ENCODE measurements at places on chromosomes 6 and 20.

DNA sequence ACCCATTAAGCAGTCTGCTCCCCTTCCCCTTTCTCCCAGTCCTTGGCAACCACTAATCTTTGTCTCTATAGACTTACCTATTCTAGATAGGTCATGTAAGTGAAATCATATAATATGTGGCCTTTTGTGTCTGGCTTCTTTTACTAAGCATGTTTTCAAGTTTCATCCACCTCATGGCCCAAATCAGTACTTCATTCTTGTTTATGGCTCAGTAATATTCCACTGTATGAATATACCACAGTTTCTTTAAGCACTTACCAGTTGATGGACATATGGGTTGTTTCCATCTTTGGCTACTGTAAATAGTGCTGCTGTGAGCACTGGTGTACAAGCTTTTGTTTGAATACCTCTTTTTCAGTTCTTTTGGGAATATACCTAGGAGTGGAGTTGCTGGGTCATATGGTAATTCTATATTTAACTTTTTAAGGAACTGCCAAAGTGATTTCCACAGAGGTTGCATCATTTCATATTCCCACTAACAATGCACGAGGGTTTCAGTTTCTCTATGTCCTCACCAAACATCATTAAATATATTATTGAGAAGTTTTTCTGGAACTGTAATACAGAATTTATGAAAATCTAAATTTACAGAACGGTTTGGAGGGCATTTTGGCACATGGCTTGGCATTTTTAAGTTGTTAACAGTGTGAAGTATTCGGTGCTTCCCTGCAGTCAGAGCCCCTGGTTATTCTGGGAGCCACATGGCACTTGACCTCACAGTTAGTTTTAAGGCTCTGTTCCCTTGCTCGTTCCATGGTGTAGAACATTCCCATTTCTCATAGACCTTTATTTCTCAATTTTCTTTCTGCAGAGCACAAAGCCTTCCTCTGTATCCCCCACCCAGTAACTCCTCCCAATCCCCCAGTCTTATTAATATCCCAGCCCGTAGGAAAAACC is 27.0 kb upstream of the DTNBP1 start:
- no peak for DNase-seq

GRCh38 chr6:72861059-72861458 is 239.2 kb downstream of the KCNQ5 start:
- no peak for DNase-seq

- no peak for DNase-seq
These were observed 200.1 kb downstream of the TMEM242 start for GRCh38 chr6:157123234-157123633.

DNA sequence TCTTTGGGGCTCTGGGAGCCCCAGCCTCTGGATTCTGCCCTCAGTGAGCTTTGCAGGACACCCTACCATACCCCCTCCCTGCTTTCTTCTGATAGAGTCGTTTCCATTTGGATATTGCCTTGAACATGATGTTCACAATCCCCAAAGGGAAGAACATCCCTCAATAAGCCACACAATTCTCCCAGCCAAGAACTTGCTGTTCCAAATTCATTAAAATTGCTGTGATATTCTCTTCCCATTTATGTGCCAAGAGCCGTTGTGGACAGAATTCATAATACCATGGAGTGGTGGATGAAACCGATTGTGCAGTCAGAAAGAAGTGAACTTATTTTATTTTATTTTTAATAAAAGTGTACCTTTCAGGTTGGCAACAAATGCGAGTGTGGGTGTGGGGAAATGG is 95.8 kb downstream of the DHX35 start:
- DNase-seq, result no peak

GRCh38 chr6:152298055-152298647 is 339.0 kb downstream of the SYNE1 start:
- no peak for DNase-seq

DNA sequence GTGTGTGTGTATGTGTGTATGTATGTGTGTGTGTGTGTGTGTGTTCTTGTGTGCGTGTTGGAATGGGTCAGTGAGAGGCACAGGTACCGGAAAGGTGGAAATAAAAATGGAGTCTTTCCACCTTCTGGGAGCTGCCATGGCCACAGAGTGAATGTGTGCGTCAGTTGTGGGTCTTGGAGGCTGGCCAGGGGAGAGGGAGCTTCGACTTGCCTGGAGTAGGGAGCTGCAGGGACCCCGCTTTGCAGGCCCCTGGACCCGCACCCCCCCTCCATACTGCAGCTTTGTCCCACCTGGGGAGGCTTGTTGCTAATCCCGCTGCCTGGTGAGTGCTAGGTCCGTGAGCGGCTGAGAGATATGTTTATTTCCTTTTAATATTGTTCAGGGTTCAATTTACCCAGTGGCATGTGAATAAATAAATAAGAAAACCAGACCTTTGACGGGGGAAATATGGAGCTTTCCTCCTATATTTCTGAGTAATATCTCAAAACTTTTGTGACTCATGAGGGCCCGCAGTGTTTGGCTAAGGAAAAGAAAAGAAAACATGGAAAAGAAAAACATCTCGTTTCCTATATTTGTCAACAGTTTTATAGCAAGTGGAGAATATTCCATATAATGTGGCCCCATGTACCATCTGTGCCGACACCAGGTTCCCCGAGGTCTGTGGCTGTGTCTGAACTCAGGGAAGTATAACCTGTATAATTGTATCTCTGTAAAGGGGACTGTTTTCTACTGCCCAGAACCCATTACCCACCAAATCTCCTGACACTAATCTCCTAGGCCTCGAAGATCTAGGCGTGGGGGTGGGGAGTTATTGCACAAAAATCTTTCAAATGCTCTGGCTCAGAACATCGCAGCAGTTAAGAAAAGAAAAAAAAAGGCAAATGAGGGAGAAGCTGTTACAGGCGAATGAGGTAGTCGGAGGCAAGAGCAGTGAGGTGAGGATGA is 24.6 kb upstream of the CCDC167 start:
- no peak for DNase-seq

DNA sequence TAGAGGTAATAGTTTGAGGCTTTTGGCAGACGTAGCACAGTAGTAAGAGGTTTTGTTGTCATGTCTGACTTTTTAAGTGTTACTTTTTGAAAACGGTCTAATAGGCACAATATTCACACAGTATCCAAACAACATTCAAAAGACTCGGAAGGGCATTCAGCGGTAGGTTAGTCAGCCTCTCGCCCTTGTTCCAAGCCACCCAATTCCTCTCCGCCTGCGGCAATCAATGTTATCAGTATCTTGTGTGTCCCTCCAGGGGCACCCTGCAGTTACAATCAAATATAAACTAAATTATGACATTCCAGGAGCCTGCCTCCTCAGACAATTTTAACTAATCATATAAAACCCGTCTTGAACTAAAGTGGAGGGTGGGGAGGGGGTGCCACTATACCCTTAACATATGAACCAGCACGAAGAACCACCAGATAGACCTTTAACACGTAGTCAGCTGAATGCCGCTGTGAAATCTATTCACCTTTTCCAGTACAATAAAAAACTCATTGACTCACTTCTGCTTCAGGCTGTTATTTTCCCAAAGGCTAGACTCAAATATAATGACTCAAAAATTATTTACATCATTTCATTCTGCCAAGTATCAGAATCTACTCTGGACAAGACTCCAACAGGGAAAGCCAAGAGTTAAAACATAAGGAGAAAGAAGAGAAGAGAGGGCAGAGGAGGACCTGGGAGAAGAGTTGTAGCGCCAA is 1.6 kb downstream of the TENT5A start:
- no peak for DNase-seq

DNA sequence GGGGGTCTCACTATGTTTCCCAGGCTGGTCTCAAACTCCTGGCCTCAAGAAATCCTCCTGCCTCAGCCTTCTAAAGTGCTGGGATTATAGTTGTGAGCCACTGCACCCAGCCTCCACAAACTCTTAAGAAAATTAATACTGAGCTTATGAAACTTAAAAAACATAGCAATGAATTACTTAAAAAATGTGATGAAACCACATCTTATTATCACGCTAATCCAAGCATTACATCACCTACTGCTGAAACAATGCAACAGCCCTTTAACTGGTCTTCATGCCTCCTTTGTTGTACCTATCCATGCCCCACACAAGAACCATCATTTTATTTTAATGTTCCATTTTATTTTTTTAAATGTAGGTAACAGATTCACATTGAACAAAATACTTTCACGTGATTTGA is 24.9 kb downstream of the SESN1 start:
- DNase-seq, result no peak

- DNase-seq, result no peak
These were observed 1.6 kb upstream of the TOMM6 start for GRCh38 chr6:41785689-41786450.

DNA sequence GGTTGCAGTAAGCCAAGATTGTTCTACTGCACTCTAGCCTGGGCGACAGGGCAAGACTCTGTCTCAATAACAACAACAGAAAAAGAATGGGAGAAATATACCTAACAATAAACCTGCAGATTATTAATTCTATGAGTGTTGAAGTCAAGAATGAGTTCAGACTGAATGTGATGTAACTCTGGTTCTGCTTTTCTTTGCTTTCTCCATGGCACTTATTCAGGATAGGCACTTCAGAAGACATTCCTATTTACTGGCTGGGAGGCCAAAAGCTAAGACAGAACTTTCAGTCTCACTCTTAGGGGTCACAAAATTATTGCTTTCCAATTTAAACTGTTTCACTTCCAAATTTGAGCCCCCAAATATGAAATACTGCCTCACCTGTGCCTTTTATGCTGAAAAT is 15.7 kb upstream of the PRIM2 start:
- DNase-seq, result no peak

GRCh38 chr6:144294016-144294415 is 8.9 kb downstream of the UTRN start:
- no peak for DNase-seq

DNA sequence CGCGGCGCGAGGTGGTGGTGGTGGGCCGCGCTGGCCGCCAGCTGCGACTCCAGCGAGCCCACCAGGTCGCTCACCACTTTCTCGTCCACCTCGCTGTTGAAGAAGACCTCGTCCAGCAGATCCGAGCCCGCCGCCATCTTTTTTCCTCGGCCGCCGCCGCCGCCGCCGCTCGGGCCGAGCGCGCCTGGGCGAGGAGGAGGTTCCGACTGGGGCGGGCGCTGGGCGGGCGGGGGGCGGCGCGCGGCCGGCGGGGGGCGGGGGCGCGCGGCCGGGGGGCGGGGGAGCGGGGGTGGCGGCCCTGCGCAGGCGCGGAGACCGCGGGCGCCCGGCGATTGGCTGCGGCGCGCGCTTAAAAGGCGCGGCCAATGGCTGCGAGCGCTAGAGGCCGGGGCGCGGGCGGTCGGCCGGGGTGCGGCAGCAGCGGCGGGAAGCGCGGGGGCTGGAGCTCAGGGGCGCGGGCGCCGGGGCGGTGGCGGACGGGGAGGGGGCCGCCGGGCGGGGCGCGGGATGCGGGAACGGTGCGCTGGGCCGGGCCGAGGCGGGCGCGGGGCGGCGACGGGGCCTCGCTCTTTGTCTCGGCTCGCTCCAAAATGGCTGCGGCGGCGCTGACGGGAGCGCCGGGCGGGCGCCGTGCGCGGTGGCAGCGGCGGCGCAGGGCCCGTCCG is at the start of gene TAF4:
Gene TAF4 (minus strand): TSS at position 208 of the 665 bp plus-strand sequence. CDS start 71 bp downstream, at position 137.
- DNase-seq, result peak; percentile 100

GRCh38 chr6:17886891-17887290 is 100.5 kb downstream of the KIF13A start:
- peak; percentile 45 for DNase-seq

DNA sequence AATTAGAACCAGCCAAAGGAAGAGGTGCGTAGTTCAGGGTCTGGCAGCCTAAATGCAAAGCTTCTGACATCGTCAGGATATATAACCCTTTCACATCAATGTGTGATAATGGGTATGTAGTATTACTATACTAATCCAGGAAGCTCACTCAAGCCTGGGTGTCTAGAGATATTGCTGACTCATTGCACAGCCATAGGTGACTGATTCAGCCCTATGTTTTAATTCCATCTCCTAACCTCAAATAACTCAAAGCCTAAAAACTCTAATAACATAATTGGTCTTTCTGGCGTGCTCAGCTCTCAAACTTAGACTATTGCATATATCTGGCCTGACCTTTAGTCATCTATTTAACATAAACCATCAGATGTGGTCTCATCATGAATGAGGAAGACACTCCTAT is 658.4 kb downstream of the TBC1D32 start:
- no peak for DNase-seq

DNA sequence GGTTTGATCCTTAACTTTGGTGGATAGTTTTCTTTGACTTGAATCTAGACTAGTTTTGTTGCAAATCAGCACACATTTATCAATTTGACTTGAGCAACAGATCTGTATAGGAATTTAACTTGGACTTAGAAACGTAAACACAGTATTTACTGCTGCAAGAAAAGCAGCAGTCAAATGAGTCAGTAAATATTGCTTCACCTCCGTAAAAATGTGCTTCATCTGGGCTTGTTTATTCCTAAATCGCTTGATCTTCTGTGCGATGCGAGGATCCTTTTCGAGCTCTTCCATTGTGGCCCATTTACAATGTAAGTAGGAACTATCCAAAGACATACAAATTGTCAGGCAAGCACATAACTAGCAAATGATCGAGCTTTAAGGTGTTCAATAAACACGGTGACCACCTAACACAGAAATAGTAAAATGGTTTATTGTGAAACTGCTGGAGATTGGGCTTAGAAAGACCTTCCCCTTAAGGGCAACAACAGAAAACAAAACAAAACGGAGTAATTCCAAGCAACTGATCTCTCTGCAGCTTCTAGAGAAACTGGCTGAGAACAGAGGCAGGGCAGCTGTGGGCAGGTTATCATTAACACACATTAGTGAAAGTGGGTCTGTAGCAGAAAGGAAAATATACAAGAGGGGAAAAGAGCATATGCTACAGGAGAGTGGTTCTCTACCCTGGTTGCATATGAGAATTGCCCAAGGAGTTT is 120.8 kb downstream of the CHD6 start:
- no peak for DNase-seq

GRCh38 chr20:258963-259362 is 1.4 kb downstream of the DEFB132 start:
- no peak for DNase-seq

DNA sequence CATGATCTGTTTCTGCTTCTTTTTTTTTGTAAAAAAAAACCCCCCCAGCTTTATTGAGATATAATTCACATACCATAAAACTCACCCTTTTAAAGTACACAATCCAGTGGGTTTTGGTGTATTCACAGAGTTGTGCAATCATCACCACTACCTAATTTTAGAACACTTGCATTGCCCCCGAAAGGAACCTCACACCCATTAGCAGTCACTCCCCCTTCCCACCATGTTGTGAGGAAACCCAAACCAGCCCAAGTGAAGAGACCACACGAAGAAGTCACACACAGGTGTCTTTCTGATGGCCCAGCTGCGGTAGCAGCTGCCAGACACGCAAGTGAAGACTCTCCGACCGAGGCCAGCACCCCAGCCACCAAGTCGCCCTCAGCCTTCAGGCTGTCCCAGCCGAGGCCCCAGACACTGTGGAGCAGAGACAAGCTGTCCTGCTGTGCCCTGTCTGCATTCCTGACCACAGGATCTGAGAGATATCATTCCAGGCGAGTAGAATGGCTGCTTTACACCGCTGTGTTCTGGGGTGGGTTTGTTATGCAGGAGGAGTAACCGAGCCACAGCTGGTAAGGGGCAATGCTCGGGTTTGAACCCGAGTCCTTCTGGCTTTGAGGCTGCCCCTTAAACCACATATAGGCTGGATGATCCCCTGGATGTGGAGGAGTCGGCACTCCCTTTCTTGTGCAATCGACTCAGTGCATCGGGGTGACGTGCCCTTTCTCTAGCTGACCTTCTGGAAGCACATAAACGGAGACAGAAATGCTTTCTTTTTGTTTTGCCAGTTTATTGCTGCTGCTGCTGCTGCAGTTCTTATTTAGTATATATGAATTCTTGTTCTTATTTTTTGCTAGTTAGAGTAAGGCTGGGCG is 59.1 kb upstream of the PTPN1 start:
- DNase-seq, result no peak
